Central memory CD4-positive, alpha-beta T cell (primary cell): ENCODE measurements at places on chromosomes 4 and X.

DNA sequence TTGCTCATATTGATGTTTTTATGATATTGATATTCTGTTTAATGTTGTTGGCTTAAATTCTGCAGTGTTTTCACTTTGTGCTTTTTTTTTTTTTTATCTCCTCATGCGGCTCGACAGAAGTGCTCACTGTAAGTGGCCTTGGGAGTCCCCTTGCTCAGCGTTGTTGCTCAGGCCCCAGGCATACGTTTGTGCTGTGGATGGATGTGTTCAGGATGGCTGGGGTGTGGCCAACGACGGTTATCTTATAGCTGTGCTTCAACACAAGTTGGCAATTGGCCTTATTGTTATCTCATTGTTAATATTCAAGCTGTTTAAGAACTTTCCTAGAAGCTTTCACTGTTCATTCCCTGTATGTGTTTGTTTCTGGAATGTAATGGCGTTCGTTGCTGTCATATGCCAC is 36.4 kb upstream of the CLCN4 start:
- no peak for DNase-seq

GRCh38 chr4:4875147-4875546 is 15.7 kb downstream of the MSX1 start:
- DNase-seq: no peak

DNA sequence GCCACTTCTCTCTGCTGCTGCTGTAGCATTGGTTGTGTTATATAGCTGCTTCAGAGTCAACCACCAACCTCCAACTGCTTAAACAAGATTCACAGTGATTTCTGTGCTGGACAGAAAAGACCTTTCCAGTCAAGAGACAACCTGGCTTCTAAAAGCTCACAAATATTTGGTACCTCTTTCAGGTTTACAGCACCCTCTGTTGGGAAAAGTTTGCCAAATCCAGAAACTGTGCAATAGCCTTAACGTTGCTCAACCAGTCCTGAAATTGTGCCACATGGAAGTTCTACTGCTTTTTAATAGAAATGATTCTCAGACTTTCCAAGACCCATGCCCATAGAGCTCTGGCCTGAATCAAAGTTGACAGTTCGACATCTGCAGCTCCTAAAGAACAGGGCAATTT is 842.1 kb upstream of the HTR2C start:
- no peak for DNase-seq

- DNase-seq: no peak
Observed at GRCh38 chr4:10013722-10014121, 7.6 kb downstream of the SLC2A9 start.

DNA sequence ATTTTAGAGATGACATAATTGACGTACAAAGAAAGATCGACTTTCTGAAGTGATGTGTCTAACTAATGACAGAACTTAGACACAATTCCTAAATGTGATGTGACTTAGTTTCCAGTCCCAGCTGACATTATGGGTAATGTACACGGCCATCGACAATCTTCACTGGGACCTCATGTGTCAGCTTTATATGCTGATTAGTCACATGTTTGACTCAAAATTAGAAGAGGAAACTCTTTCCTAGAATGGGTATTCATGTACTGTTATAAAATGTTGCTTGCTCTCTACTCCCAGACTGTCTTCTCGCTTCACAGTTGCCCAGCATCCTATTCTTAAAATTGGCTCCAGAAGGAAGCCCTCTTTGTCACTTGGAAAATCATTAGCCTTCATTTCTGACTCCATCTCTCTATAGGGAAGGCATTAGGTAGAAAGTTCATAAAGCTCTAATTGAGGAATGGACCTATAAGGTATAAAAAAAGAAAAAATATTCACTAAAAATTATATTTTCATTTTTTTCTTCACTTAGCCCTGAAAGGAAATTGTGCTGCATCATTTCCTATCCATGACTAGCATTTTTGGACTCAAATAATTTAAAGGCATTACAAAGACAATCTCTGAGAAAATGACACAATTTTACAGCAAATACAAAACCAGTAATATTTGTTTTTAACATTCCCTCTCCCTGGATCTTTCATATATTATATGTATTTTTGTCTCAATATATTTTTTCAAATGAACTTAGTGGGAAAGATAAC is 554.6 kb downstream of the INPP4B start:
- DNase-seq: no peak

- no peak for DNase-seq
Observed at GRCh38 chr4:152516156-152516555, 19.7 kb downstream of the FBXW7 start.

GRCh38 chr4:145808021-145808650 is 128.2 kb downstream of the C4orf51 start:
- no peak for DNase-seq

DNA sequence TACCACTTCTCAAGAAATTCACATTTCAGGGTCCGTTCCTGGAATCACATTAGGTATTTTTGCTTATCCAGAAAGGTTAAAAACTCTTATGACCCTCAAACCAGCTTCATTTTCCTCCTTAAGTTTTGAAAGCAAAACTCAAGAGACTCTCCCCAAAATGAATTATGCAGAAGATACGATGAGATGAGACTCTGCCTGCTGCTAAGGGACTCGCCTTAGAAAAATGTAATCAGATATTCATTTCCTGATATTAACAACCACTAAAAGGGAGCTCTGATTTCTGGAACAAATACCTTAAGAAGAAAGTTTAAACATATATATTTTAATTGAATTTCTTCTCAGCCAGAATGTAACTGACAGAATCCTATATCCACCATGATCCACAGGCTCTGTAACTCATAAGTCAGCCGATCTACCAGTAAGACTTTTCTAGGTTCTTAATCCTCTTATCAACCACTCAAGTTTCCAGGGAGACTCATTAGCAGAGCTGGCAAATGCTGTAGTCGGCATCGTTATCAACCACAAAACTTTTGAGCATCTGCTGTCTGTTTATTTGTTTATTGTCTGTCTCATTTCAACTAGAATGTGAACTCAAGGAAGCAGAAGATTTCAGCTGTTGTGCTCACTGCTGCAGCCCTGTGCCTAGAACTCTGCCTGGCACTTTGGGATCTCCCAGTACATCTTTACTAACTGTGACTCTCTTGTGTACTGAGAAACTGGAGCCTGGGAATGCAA is 112.5 kb downstream of the LDB2 start:
- no peak for DNase-seq

DNA sequence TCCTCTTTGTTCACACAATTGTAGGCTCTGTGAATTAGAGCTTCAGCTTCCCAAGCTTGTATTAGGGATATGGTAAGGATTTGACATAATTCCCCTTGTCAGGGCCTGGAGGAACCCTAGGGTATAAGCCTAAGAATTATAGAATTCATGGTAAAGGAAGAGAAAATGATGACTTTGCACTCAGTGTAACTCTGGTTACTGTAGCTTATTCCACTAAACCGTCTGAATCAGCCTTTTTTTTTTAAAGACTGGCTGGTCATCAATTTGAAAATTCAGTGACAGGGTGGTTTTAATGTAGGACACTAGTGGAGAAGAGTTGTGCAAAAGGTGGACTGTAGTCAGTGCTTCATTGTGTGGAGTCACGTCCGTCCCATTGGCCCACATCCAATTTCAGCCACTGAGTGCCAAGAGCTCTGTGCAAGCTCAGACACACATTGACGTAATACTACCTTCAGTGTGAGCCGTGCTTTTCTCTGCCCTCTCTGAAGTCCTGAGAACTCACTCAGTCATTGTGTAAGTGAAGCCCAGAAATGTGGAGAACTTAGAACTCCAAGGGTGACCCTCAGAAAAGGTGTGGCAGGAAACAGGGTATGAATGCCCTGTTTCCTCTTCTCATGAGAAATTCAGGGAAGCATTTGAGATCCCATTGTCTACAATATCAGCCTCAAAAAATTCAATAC is 449.8 kb downstream of the C4orf33 start:
- no peak for DNase-seq

DNA sequence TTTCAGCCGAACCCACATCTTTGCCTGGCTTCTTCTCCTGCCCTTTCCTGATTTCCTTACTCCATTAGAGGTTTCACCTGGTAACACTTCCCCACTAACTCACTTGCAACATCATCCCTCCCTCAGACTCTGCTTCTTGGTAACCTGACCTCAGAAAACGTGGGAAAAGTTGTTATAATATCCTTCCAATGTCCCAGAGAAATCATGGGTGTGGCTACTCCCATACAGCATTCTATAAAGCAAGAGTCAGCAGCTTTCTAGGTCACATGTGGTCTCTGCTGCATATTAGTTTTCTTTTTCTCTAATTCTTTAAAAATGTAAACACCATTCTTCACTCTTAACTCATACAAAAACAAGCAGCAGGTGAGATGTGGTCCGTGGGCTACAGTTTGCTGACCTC is 283.1 kb upstream of the MAOA start:
- no peak for DNase-seq

GRCh38 chr4:141801558-141801957 is 165.2 kb downstream of the IL15 start:
- no peak for DNase-seq

- DNase-seq: no peak
Observed at GRCh38 chr4:177492022-177492421, 49.8 kb upstream of the AGA start.
